Uterus (tissue), 4 donors: ENCODE measurements at places on chromosomes 11 and 22.

- no peak for DNase-seq
Observed at GRCh38 chr22:17780741-17781318, 6.6 kb upstream of the BID start.

- no peak for DNase-seq
Observed at GRCh38 chr11:112652786-112653390, 308.3 kb upstream of the NCAM1 start.

GRCh38 chr11:117998664-117999353 lies 12.6 kb downstream of the IL10RA start:
- DNase-seq: no peak

DNA sequence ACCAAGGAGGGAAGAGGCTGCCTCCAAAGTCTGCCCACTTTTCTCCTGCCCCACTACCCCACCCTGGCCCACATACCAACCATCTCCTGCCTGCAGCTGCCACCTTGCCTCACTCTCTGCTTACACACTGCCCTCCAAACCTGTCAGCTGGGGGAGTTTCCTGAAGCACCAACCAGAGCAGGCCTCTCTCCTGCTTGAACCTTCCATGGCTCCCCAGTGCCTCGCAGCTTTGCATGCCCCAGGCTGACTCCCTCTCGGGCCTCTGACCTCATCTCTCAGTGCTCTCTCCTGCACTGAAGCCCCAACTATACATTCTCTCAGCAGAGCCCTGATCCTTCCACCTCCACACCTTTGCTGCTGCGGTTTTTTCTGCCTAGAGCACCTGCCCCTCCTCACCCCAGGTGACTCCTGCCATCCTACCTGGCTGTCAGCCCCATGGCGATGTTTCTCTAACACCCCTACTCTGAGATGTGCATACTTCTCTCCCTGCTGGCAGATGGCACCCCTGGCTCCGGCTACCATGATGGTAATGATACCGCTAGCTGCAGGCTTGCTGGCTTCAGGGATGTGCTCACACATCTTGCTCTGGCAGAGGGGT lies 43.5 kb downstream of the MN1 start:
- DNase-seq: no peak

DNA sequence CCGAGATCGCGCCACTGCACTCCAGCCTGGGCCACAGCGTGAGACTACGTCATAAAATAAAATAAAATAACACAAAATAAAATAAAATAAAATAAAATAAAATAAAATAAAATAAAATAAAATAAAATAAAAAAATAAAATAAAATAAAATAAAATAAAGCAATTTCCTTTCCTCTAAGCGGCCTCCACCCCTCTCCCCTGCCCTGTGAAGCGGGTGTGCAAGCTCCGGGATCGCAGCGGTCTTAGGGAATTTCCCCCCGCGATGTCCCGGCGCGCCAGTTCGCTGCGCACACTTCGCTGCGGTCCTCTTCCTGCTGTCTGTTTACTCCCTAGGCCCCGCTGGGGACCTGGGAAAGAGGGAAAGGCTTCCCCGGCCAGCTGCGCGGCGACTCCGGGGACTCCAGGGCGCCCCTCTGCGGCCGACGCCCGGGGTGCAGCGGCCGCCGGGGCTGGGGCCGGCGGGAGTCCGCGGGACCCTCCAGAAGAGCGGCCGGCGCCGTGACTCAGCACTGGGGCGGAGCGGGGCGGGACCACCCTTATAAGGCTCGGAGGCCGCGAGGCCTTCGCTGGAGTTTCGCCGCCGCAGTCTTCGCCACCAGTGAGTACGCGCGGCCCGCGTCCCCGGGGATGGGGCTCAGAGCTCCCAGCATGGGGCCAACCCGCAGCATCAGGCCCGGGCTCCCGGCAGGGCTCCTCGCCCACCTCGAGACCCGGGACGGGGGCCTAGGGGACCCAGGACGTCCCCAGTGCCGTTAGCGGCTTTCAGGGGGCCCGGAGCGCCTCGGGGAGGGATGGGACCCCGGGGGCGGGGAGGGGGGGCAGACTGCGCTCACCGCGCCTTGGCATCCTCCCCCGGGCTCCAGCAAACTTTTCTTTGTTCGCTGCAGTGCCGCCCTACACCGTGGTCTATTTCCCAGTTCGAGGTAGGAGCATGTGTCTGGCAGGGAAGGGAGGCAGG lies at the start of gene GSTP1:
TSS of gene GSTP1 (plus strand) at position 566 of the 958 bp plus-strand sequence. CDS start at position 598, 32 bp downstream.
- DNase-seq: peak; percentile 96

DNA sequence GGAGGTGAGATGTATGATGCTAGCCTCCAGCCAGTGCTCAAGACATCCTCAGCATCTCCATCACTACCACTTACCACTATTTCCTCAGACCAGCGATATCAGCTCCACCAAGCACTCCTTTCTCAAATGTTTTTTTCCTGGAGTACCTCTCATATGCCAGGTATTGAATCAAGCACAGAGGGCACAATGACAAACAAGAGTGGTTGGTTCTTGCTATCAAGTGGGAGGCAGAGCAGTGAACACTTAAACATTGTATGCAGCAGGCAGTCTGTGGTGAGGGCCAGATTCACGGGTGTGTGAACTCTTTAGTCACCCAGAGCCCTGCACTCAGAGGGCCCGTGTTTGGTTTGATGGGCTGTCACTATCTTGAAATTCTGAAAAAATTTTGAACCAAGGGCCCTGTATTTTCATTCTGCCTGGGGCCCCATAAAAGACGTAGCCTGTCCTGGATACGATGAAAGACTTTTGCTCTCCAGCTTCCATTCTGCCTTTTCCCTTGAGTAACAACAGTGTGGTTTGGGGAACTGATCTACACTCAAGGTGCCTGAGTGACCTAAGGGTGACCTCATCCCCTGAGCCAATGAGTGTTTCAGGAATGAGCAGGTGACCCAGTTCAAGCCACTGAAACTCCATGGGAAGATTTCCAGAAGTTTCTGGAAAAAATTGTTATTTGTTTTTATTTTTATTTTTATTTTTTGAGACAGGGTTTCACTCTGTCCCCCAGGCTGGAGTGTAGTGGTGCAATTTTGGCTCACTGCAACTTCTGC lies 348.4 kb upstream of the NARS2 start:
- no peak for DNase-seq

- no peak for DNase-seq
Observed at GRCh38 chr11:132779497-132779896, 752.8 kb downstream of the OPCML start.

DNA sequence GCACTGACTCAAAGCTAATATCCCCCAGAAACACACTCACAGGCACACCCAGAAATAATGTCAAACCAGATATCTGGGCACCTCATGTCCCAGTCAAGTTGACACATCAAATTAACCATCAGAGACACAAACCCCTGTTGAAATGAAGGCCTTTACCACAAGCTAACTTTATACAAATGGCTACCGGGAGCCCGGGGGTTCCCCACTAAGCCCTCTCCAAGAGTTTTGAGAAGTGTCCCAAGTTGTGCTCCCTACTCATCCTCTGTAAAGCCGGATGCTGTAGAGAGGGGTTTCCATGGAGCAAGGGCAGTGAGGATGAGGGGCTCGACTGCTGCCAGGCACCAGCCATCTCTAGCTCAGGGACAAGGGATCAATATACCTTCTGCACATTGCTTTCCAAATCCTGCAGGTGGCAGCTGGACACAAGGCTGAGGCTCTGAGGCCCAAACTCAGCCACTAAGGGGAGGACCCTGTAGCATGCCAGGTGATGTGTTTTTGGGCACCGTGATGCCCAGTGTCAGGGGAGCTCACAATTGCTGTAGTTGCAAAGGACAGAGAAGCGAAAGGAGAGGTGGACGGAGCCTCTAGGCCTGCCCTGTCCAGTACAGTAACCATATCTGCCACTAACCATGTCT lies 145.7 kb downstream of the TTC17 start:
- no peak for DNase-seq

GRCh38 chr11:126564566-126564965 lies 209.1 kb downstream of the ST3GAL4 start:
- no peak for DNase-seq

- DNase-seq: no peak
Observed at GRCh38 chr22:30357236-30357570, 396 bp downstream of the CCDC157 start.
